A549 (cell line): ENCODE measurements at places on chromosomes 12 and 14. TPM values are rescaled to one million over a fixed set of nuclear protein-coding genes. Genes with fewer than 3 reads are reported as not detected.
A peak's percentile ranks its signal among the peaks of the same experiment; 100 is the strongest.

- no peak for DNase-seq
Measured at GRCh38 chr12:62891805-62892549, 43.0 kb downstream of the PPM1H start.

DNA sequence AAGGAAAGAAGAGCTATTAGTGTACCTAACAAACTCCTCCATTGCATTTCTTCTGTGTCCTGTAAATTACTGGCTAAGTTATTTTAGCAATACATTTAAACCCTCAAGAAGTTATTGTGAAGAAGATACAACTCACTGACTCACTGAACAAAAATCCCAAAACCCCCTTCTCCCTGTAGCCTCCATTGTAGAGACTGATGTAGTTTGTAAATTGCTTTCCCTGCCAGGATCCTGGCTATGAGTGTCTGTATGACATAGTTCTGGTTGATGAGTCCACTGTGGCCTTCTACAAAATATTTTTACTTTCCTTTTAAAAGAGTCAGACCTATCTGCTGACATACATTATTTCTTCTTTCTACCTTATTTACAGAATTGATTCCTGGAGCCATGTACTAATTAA, 155.6 kb downstream of the SLC6A15 start:
- no peak for DNase-seq

- DNase-seq: peak; percentile 74
Measured at GRCh38 chr14:99537399-99537798, 56.2 kb downstream of the CCNK start.

- no peak for DNase-seq
Measured at GRCh38 chr14:71604231-71604630, 328.0 kb upstream of the RGS6 start.

Gene SYT1
- 9.5 to 14.3 TPM (median 11.7 TPM) in 3 replicates for polyA plus RNA-seq
